NCI-H510A treated with DMSO at 0.1 percent for 48 hours (cell line): ENCODE measurements at places on chromosomes 6 and 20.

GRCh38 chr6:150685860-150686259, 86.2 kb downstream of the PLEKHG1 start:
- DNase-seq = no peak

DNA sequence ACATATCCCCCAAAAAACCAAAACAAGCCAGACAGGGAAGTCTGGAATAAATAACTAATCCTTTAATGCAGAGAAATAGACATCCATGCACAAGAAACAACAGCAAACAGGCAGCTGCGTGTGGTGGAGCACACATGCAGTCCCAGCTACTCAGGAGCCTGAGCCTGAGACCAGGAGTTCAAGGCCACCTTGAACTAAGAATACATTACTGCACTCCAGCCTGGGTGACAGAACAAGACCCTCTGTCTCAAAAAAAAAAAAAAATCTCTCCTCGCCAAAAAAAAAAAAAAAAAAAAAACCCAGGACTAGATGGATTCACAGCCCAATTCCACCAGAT, 48.2 kb upstream of the SRSF6 start:
- DNase-seq = no peak

- peak; percentile 19 for DNase-seq
These were observed 41.7 kb downstream of the ISM1 start for GRCh38 chr20:13262671-13263360.

DNA sequence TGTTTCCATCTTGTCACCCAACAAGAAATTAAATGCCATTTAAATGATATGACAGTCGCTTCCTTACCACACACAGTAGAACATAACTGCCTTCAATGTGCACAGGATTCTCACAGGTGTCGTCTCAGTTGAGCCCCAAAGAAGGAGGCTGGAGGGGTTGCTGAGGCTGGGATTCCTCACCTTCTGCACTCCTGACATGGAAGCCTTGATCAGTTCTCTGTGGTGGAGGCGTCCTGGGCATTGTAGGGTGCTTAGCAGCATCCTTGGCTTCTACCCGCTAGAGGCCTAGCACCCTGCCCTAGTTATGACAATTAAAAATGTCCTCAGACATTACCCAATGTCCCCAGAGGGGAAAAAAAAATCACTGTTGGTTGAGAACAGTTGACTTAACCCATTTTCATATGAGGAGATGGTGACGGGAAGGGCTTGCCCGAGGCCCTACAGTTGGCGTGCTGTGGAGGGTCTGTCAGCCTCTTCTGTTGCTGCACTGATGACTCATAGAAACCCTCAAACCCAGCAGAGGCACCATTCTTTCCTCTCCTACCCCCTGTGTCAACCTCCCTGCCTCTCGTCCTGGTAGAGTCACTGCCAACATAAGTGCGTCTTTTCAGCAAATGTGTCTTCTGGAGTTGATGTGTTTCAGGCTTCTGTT, 19.3 kb upstream of the ZNF831 start:
- no peak for DNase-seq

DNA sequence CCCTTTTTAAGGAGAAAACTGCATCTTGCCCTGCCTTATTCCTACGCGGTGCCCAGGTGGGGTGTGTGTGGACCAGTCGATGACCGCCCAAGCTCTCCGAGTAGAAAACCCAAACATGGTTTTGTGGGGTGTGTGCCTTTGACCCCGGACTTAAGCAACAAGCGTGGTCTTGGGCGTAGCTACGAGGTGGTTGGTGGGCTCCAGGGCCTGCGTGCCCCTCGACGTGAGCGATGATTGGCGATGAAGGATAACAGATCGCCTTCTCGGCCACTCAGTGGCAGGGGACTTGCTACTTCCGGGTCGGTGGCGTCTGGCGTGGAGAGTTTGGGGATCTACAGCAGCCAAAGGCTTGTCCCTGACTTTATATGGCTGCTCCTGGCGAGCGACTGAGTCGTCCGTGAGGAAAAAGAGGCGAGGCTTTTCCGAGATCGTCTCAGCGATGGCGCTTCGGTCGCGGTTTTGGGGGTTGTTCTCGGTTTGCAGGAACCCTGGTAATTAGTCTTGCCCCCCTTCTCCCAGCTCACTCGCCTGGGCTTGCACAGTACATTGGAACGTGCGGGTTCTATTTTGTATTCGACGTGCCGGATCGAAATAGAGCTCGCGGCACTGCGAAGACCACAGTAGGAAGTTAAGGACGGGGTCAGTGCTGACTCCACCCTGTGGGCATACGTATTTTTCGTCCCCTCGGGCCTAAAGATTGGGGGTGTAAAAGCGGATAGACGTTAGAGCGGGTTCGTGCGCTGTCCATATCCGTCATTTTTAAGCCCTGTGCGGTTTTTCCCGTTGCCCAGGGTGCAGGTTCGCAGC, at the start of gene MRPL18:
Gene MRPL18 (plus strand): TSS at position 319 of the 807 bp plus-strand sequence. CDS start 121 bp downstream, at position 440.
- DNase-seq = peak; percentile 84

GRCh38 chr6:110226261-110226660, 46.0 kb downstream of the CDC40 start:
- DNase-seq = no peak

DNA sequence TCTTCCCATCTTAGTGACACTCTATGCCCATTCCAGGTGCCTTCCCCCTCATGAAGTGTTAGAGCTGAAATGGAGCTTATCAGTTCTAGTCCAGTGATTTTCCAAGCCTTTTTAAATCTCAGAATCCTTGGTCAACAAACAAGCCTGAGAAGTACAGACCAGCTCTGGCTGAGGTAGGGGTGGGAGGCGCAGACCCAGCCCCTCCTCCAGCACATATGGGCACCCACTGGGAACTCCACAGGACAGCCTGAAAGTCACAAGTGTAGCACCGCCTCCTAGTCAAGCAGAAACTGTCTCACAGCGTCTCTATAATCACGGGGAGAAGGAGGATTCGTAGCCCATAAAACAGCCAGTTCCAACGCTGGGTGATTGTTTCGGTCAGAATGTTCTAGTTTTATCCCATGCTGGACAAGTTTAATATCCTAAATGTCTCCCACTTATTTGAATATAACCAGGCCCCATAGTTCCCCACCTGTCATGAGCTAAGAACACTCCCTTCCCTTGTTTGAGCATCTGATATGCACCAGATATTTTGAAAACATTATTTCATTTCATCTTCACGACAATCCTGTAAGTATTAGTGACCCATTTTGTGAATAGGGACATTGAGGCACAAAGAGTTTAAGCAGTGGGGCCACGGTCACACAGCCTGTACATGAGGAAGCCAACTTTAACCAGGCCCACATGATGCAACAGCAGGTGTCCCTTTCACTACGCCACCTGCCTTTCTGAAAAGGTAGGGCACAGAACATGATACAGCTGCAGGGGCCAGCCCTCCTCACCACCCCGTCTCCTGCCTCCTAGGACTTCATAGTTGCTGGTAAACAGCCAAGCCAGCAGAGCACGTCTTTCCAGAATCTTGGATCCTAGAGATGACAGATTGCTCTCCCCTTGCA, 40.1 kb downstream of the TRAF3IP2 start:
- peak; percentile 22 for DNase-seq

DNA sequence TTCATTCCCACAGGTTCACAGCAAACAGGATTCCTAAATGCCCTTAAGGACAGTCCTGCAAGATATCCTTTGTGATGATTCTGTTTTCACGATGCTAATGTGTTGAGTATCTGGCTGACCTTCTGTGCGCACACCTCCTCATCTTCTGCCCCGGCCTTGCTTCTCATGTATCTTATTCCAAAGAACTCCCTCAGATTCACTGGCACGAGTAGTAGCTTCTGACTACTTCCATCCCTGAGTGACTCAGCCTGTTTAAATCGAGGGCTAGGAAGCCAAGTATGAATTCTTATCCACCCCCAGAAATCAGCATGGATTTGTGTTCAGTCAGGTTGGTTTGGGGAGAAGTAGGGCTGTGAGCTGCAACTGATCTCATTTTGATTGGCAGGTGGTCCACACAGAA, 190.2 kb upstream of the SNX9 start:
- no peak for DNase-seq

- no peak for DNase-seq
These were observed 140.3 kb downstream of the BCAS1 start for GRCh38 chr20:53929974-53930650.

GRCh38 chr6:92132457-92132856, 1286.9 kb downstream of the EPHA7 start:
- no peak for DNase-seq

GRCh38 chr6:14660806-14661579, 543.4 kb downstream of the CD83 start:
- no peak for DNase-seq

DNA sequence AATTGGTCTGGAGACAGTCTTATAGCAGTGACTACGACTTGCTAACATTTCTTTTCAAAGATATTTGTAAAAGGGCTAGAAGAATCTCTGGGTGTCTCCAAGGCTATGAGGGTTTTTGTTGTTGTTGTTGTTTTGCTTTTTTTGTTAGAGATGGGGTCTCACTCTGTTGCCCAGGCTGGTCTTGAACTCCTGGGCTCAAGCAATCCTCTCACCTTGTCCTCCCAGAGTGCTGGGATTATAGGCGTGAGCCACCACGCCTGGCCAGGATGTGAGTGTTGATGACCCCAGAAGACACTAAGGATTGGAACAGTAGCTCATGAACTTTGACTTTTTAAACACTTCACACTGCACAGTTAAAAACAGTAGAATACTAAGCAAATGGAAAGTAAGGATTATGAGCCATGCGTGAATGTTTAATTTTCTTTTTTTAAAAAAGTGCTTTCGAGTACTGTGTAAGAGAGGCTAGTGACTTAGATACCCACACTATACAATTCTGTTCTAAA, 76.4 kb downstream of the GCNT2 start:
- no peak for DNase-seq

DNA sequence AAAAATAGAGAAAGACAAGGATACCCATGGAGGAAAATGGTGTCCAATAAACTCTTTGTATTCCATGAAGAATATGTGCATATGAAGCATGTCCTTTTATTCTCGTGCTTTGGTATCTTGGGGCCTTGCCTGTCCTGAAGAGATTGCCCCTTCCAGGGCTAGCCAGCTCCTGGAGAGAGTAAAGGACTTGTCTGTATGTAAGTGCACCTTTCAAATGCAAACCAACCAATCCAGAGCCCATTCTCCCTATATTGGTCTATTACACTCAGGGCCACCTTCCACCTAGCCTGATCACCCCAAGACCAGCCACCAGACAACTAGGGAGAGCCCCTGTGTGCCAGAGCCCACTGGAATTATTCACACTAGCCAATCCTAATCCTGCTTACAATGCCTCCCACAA, 221.6 kb downstream of the CD83 start:
- DNase-seq = no peak
